Pancreas (tissue), 10 donors: ENCODE measurements at places on chromosomes 16 and 17. TPM values are rescaled to one million over a fixed set of nuclear protein-coding genes. Genes with fewer than 3 reads are reported as not detected.

DNA sequence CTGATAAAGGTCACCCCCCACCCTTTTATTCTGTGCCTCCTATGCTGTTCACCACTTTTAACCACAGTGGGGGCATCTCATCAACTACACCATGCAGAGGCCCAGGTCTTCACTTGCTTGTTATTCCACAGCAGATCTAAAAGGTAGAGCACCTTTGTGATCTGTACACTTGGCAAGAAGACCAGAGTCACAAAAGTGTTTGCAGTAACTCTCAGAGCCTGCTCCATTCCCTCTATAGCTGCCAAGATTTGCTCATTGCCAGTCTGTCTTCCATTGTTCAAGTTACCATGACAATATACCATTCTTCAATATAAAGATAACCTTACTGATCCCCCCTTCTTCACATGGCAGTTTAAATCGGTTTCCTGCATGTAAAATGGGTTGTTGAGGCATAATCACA, 180.0 kb downstream of the TOX3 start:
- no peak for DNase-seq

GRCh38 chr17:69461951-69462369, 47.5 kb downstream of the MAP2K6 start:
- DNase-seq, result no peak

DNA sequence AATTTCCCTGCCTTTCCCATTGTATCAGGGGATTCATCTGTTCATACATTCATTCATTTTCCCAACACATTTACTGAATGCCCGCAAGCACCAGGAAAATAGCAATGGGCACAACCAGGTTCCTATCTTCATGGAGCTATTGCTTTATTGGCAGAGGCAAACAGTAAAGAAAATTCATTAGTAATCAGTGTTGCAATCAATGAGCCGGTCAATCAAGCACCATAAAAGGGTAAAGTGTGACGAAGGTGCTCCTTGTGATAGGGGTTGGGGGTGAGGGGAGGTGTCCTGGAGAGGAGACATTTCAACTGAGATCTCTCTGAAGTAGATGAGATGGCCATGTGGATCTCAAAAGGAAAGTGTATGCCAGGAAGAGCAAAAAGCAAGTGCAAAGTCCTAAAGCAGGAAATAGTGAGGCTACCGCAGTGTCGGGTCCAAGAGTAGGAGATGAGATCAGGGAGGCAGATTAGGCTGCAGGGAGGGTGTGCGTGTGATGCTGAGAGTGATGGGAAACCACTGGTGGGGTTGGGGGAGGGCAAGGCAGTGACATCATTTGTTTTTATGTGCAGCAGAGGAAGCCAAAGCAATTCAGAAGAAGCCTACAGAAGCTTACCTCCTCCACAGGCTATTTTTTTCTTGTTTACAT, 28.4 kb downstream of the CDH13 start:
- DNase-seq, result no peak

Gene TMEM114
- polyA plus RNA-seq, result not detected

Gene SRCIN1
- 30.3 TPM for polyA plus RNA-seq

Gene NOMO2
- 109 TPM for polyA plus RNA-seq

Gene MMP28
- 3.0 TPM for polyA plus RNA-seq

Gene HS3ST2
- polyA plus RNA-seq, result 0.42 TPM

Gene KRTAP2-3
- polyA plus RNA-seq, result not detected
